Stimulated activated CD4-positive, alpha-beta T cell treated with anti-CD3 and anti-CD28 coated beads, Interleukin-1b, Interleukin-23, amount 100 ng/mL, for 1 hour (primary cell): ENCODE measurements at places on chromosomes 5 and 9.

DNA sequence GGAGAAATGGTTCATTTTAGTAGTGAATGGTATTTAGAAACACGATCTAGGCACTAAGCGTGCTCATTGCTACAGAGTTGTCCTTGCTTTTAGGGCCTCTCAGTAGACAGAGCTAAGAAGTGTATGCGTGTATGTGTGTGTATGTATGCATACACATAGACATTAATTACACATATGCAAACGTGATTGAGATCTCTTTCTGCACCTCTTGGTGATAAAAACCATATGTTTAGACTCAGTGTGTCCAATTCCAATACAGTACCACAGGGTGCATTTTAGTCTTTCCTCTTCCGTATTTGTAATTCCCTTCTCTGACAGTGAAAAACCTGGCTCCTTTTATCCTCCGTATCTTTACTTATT, 13.1 kb downstream of the TRIO start:
- no peak for DNase-seq

GRCh38 chr9:94657021-94657725, 17.9 kb upstream of the FBP1 start:
- DNase-seq, result no peak

DNA sequence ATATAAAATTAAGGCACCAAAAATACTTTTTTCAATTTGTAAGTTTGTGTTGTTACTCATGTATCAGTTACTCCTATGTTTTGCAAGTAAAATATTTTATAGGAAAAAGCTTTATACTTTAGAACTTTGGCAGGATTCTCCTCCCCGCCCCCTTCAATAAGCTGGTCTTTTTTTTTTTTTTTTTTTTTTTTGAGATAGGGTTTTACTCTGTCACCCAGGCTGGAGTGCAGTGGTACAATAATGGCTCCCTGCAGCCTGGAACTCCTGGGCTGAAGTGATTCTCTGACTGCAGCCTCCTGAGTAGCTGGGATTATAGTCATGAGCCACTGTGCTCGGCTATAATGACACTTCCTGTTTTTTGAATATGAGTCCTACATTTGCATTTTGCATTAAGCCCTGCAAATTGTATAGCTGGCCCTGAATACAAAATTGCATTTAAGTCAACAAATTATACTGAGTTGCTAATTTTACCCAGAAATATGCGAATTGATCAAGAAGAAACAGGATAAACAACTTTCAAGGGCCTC, 192.9 kb downstream of the PIK3R1 start:
- no peak for DNase-seq

GRCh38 chr5:112848116-112848811, 12.8 kb upstream of the SRP19 start:
- DNase-seq, result no peak

GRCh38 chr5:80763211-80763610, 108.4 kb upstream of the DHFR start:
- DNase-seq, result no peak

DNA sequence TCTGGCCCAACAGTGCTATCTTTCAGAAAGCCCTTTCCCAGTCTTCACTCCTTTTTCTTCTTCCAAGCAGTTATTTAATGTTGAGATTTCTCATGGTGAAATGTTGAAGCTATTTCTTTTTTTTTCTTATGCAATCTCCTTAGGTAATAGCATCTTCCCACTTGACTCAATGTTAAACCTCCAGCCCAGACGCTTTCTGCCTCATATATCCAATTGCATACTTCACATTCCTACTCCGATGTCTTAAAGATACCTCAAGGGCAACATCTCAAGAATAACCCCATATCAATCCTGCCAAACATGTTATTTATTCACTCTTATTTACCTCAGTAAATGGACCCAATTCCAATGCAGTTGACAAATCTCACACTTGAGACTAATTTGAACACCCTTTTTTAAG, 187.3 kb downstream of the CDH12 start:
- DNase-seq, result no peak

DNA sequence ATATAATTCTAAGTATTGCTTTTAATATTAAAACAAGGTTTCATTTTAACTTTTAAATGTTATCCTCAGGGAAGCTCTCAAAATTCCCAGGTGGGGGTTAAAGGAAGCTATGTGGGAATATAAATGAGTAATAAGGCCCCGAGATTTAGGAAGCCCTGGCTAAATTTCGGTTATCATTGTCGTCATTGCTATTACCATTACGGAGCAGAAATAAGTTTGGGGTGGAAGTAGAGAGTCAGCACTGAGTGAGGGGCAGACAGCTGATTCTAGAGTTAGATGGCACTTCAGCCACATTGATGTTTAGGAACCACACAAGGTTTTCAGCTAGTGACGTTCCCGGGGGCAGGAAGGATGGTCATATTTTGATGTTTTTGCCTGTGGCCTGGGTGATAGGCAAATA, 74.9 kb downstream of the NREP start:
- DNase-seq, result no peak

GRCh38 chr9:85417674-85418073, 324.1 kb downstream of the AGTPBP1 start:
- DNase-seq, result no peak

- no peak for DNase-seq
Observed at GRCh38 chr5:143605403-143606005, 202.0 kb upstream of the NR3C1 start.

- DNase-seq, result peak; percentile 29
Observed at GRCh38 chr5:157312492-157312891, 46.6 kb downstream of the CYFIP2 start.

- no peak for DNase-seq
Observed at GRCh38 chr9:120443489-120443888, 136.5 kb downstream of the CDK5RAP2 start.

DNA sequence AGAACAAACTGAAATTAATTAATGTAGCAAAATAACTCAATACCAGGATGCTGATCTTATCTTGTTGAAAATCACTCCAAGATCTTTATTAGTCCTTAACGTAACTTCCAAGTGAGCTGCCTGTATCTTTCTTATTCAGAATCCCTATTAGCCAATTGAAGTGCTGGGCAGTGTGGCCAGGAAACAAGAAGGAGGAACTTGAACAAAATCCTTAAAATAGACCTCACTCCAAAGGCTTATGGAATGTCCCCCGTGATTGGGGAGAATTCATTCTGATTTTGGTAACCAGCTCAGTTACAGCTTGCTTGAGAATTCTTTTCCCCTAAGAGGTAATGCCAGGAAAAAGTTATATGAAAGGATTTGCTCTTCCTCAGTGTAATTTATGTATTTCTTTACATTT, 171.0 kb downstream of the DEPDC1B start:
- no peak for DNase-seq

DNA sequence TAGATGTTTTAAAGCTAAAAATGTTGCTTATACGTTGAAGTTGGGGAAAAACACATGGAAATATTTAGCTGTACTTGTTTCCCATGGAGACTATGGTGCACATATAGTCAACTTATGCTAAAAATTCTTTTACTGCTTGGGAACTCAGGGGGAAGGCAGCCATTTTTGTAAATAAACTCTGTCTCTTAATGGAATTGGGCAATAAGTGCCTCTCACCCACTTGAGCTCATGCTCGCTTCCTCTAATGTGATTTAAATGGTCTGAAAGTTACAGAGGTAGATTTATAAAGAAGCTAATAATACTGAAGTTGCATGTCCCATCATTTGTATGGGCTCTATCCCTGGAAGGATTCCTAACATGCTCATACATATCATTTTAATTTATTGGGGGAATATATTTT, 523.8 kb downstream of the RASEF start:
- no peak for DNase-seq

GRCh38 chr9:107779731-107780130, 290.2 kb upstream of the KLF4 start:
- DNase-seq, result no peak

GRCh38 chr9:18474783-18475182, 830 bp downstream of the ADAMTSL1 start:
- no peak for DNase-seq

GRCh38 chr9:79689576-79689975, 117.8 kb downstream of the TLE4 start:
- no peak for DNase-seq

- DNase-seq, result no peak
Observed at GRCh38 chr9:136619742-136620440, 42.8 kb upstream of the EGFL7 start.

- DNase-seq, result no peak
Observed at GRCh38 chr5:6454628-6455053, 6.0 kb downstream of the UBE2QL1 start.

DNA sequence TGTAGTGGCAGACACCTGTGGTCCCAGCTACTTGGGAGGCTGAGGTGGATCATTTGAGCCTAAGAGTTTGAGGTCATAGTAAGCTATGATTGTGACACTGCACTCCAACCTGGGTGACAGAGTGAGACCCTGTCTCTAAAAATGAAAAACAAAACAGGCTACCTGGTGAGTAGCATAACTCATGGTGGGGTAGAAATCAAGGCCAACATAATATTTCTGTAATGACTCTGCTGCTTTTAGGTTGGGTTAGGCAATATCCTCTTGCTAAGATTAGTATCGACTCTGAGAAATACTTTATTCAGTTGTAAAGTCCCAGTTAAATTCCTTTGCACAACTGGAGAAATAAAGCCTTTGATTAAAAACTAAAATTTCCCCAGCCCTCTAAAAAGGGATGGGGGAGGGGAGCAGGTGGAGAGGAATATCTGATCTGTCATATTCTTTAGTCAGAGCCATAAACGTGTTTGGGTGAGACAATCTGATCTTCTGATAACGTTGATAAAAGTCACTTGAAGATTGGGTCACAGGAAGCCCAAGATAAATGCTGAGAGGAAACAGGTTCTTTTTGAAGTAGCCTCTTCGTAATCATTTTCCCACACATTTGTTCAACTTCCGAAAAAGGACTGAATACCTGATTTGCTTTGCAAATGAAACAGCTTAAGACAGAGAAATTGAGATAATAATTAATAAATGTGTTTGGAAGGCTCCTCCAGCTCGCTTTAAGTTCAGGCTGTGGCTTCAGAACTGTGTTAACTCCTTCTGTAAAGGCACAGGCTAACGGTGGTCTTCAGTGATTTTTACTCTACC, 14.9 kb downstream of the IL4 start:
- no peak for DNase-seq

DNA sequence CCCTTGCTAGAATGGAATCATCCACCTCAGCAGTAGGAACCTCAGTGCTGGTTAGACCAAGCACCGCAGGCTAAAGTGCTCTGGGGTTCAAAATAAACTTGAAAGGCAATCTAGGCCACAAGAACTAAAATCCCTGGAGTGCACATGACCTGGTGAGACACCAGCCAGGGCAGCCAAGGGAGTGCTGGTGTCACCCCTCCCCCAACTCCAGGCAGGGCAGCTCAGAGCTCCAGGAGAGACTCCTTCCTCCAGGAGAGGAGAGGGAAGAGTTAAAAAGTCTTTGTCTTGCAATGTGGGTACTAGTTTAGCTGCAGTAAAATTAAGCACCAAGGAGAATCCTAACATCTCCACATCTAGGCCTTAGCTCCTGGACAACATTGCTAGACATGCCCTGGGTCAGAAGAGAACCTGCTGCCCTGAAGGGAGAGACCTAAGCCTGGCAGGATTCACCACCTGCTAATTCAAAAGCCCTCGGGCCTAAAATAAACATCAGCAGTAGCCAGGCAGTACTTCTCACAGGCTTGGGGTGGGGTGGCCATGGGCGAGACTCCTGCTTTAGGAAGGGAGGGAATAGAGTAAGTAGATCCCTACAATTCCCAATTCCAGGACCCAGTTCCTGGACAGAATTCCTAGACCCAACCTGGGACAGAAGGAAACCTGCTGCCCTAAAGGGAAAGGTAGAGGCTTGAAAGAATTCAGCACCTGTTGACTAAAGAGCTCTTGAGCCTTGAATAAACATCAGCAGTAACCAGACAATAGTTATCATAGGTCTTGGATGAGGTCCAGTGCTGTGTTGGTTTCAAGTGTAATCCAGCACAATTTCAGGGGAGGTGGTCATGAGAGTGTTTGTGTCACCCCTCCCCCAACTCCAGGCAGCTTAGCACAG, 25.8 kb downstream of the UGT3A2 start:
- DNase-seq, result no peak

- no peak for DNase-seq
Observed at GRCh38 chr5:172586125-172587060, 54.7 kb upstream of the NEURL1B start.

- DNase-seq, result no peak
Observed at GRCh38 chr5:175557778-175558177, 79.4 kb downstream of the SFXN1 start.

DNA sequence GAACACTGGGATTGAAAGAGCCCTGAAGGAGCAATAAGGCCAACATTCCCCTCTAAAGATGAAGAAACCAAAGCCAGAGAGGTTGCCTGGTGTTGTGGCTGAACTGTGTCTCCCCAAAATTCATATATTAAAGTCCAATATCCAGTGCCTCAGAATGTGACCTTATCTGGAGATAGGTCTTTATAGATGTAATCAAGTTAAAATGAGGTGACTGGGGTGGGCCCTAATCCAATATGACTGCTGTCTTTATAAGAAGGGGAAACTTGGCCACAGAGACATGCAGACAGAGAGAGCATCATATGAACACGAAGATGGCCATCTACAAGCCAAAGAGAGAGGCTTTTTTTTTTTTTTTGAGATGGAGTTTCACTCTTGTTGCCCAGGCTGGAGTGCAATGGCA, 66.9 kb upstream of the PLPP1 start:
- no peak for DNase-seq

DNA sequence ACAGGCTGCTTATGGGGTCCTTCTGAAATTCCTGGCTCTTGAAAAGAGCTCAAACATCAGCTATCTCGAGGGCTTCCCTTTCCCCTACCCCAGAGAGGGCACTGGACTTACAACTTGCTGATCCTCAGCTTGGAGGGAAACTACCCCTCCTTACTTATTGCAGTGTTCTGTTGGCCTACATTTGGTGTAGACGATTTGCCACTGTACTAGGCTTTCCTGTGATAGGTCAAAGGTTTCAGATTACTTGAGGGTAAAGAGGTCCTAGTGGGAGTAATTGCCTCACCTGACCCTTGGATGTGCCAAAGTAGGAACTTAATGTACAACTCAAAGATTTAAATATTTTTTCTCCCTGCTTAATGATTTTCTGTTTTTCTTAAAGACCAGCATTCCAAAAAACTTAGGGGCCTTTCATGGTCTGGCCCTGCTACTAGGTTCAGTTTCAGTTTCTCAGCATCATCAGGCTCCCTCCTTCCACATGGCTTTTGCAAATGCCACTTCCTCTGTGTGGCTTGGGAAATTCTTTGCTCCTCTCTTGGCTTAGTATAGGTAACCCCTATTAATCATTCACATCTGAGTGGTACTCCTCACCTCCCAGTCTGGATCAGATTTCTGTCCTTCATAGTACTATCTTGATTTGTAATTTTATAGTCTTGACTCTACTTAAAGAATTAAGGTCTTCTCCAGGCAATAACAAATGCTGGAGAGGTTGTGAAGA, 32.4 kb downstream of the CYSTM1 start:
- DNase-seq, result no peak

DNA sequence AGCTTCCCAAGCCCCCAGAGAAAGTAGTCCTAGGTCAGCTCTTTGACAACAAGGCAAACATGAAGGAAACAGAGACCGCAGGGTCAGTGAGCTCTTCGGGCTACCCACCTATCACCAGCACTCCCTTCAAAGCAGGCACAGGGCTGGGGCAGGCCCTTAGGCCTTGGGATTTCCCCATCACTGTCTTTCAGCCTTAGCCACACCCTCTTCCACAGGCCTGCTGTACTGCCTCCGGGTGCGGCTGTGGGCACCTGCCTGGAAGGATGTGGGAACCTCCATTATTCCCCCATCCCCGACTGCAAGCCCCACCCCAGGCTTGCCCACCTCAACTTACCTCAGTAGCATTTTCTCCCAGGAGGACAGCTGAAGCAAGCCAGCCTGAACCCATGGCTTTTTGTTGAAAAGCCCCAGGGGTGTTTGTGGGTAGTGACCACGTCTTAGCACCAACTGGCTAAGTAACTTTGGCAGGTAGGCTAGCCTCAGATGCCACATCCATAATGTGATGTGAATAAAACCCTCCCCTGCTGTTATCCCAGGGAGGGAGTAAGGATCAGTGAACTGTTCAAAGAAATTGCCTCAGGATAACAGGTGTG, 100.2 kb downstream of the PIK3R1 start:
- no peak for DNase-seq
